Activated naive CD4-positive, alpha-beta T cell treated with anti-CD3 and anti-CD28 coated beads, Interleukin-2, amount 50 U/mL, for 72 hours (primary cell): ENCODE measurements at places on chromosomes 4 and X. TPM values are rescaled to one million over a fixed set of nuclear protein-coding genes. Genes with fewer than 3 reads are reported as not detected.

TMSB15A gene
- 0.51 TPM for total RNA-seq

ZNF718 gene
- 2.6 TPM for total RNA-seq

FGFRL1 gene
- 10.3 TPM for total RNA-seq

ANXA3 gene
- not detected for total RNA-seq

PNMA6F gene
- not detected for total RNA-seq

STX18 gene
- total RNA-seq: 26.6 TPM

SERPINA7 gene
- total RNA-seq: not detected

ERCC6L gene
- total RNA-seq: 21.8 TPM

IL1RAPL1 gene
- not detected for total RNA-seq

PAGE4 gene
- not detected for total RNA-seq

MAGEC3 gene
- total RNA-seq: not detected

FGFBP2 gene
- total RNA-seq: 5.6 TPM

UCP1 gene
- total RNA-seq: not detected

ABHD18 gene
- 22.7 TPM for total RNA-seq

PABPC1L2B gene
- not detected for total RNA-seq

NLGN4X gene
- 1.1 TPM for total RNA-seq

ATP1B4 gene
- total RNA-seq: not detected

TCEAL5 gene
- total RNA-seq: not detected

CSAG1 gene
- total RNA-seq: not detected

CFP gene
- total RNA-seq: 11.1 TPM

IRS4 gene
- total RNA-seq: not detected

DDX53 gene
- total RNA-seq: not detected

COX7B2 gene
- not detected for total RNA-seq

ADGRG4 gene
- total RNA-seq: not detected

TIGD2 gene
- total RNA-seq: 1.8 TPM

JADE3 gene
- total RNA-seq: 0.43 TPM

PDE5A gene
- total RNA-seq: 0.66 TPM

ABLIM2 gene
- total RNA-seq: 0.41 TPM

ADRA2C gene
- total RNA-seq: 0.35 TPM

CLCN5 gene
- 5.6 TPM for total RNA-seq

JADE1 gene
- total RNA-seq: 28.0 TPM

GSPT2 gene
- 7.4 TPM for total RNA-seq

GLRA2 gene
- total RNA-seq: not detected

GAGE12E gene
- total RNA-seq: not detected

VCX3A gene
- total RNA-seq: not detected

VSIG1 gene
- total RNA-seq: 0.18 TPM

MAP9 gene
- 6.5 TPM for total RNA-seq

HPSE gene
- 13.1 TPM for total RNA-seq

CYSLTR1 gene
- 3.1 TPM for total RNA-seq
